GM12878 (cell line): ENCODE measurements at places on chromosomes 16 and 17. TPM values are rescaled to one million over a fixed set of nuclear protein-coding genes. Genes with fewer than 3 reads are reported as not detected.

GRCh38 chr17:74618451-74618850 lies 5.1 kb downstream of the CD300E start:
- DNase-seq: no peak
- H3K4me3 ChIP-seq: no peak overlapping the region
- no peaks in the 10 kb centered on the region for H3K4me1 ChIP-seq
- H3K27ac ChIP-seq: no peak overlapping the region
- H3K36me3 ChIP-seq: no peaks in the 10 kb centered on the region
- H3K27me3 ChIP-seq: 0 out of 2 replicates have a peak, but pooled peaks cover 6% of the 10 kb centered on the region

Gene HIC1
- 55.4 and 61.1 TPM in 2 replicates for total RNA-seq

Gene TMEM220
- not detected in 2 replicates for total RNA-seq

DNA sequence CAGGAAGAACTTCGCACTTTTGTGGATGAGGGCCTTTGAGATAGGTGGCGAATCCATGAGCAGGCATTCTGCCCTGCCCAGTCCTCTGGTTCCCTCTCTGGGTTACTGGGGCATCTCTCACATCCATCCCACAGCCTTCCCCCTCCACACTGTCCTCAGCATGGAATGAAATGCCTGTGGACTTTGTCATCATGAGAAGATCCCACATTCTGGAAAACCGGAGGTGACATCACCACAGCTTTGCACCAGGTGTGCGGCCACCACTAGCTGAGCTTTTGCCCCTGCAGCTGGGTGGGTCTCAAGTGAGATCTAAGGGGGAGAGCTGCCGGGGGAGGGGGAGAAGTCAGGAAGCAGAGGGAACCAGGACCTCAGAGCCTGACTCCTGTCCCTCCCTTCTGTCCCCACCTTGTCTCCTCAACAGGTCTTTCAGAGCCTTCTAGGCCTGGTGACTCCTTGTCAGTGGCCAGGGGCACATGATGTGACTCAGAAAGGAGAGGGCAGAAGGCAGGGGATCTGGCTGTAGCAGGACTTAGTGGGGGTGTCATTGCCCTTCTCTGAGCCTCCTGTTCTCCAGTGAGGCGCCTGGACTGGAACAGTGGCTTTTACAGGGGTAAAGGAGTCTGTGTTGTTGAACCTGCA lies 40.0 kb upstream of the DLX4 start:
- H3K36me3 ChIP-seq: no peaks in the 10 kb centered on the region
- no peaks in the 10 kb centered on the region for H3K4me1 ChIP-seq
- H3K27me3 ChIP-seq: peaks cover 6% of the 10 kb centered on the region
- no peak overlapping the region for H3K4me3 ChIP-seq
- no peak overlapping the region for H3K27ac ChIP-seq

Gene GNG13
- not detected in 2 replicates for total RNA-seq

- no peak overlapping the region for H3K4me3 ChIP-seq
- DNase-seq: no peak
- H3K27ac ChIP-seq: no peak overlapping the region
- H3K27me3 ChIP-seq: no peaks in the 10 kb centered on the region
- H3K36me3 ChIP-seq: no peaks in the 10 kb centered on the region
Measured at GRCh38 chr17:11557727-11558452, 40.4 kb upstream of the DNAH9 start.

DNA sequence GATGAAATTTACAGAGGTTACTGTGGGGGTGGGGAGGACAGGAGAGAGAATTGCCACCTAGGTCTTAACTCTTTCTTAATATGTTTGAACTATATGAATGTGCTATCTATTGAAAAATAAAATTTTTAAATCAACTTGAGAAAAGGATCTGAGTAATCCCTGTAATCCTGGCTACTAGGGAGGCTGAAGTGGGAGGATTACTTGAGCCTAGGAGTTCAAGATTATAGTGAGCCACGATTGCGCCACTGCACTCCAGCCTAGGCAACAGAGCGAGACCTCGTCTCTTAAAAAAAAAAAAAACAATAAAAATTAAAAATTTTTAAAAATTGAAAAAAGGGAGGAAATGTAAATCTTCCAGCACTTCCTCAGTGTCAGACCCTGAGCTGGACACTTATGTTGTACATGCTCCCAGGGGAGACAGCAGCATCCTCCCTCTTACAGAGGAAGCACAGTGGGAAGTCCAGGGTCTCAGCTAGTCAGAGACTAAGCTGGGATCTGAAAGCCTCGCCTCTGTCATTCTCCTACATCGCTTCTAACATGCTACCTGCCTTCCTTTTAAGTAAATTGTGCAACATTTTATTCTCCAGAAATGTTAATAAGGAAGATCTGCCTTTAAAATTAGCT lies 21.9 kb downstream of the PMM2 start:
- H3K27ac ChIP-seq: no peak overlapping the region; the same call in 1 of the 2 replicates
- peaks cover 11% of the 10 kb centered on the region for H3K4me1 ChIP-seq
- no peak overlapping the region for H3K4me3 ChIP-seq
- H3K36me3 ChIP-seq: peaks cover 44% of the 10 kb centered on the region

- no peaks in the 10 kb centered on the region for H3K36me3 ChIP-seq
- H3K4me1 ChIP-seq: no peaks in the 10 kb centered on the region
- no peak overlapping the region for H3K4me3 ChIP-seq
- H3K27me3 ChIP-seq: no peaks in the 10 kb centered on the region
- no peak for DNase-seq
- no peak overlapping the region for H3K27ac ChIP-seq
Measured at GRCh38 chr16:24652209-24652712, 77.2 kb upstream of the TNRC6A start.

DNA sequence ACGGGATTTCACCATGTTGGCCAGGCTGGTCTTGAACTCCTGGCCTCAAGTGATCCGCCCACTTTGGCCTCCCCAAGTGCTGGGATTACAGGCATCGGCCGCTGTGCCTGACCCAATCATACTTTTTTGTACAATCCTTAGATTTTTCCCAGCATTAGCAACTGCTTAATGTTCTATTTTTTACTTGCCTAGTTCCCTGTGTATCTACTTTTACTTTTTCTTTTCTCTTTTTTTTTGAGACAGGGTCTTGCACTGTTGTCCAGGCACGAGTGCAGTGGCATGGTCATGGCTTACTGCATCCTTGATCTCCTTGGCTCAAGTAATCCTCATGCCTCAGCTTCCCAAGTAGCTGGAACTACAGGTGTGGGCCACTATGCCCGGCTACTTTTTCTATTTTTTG lies 9.5 kb downstream of the GRB2 start:
- peaks cover 29% of the 10 kb centered on the region for H3K4me1 ChIP-seq
- no peaks in the 10 kb centered on the region for H3K27me3 ChIP-seq
- peaks cover 3% of the 10 kb centered on the region for H3K36me3 ChIP-seq
- H3K27ac ChIP-seq: peak overlapping the region; percentile 52
- H3K4me3 ChIP-seq: peak overlapping the region; percentile 77
- no peak for DNase-seq

DNA sequence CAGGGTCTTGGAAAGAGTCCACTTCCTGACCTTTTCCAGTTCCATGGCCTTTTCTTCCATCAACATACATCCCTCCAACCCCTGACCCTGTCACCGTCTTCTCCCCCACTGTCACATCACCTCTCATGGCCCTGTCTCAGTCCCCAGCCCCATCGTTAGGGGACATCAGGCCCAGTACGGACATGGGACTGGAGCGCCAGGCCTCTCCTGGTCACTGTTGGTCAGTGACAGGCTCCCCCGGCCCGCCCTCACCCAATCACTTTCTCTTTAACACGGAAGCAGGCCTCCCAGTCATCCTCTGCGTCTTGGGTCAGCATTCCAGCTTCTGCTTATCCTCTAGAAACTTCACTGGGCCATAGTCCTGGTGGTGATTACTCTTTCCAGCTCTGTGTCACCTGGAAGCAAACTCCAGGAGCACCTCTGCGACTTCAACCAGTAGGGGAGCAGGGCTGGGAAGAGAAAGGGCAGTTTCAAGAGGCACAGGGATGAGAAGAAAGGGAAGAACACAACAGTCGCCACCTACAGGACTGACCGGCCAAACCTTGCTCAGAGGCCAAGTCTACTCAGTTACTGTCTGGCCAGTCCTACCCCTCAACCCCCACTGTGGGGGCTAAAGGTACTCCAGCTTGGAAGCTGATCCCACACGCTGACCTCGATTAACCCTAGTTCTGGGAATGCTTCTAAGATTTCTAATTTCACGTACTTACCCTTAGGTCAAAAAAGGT lies 15.9 kb upstream of the ICAM2 start:
- no peak overlapping the region for H3K4me3 ChIP-seq
- H3K27ac ChIP-seq: no peak overlapping the region
- no peaks in the 10 kb centered on the region for H3K27me3 ChIP-seq

DNA sequence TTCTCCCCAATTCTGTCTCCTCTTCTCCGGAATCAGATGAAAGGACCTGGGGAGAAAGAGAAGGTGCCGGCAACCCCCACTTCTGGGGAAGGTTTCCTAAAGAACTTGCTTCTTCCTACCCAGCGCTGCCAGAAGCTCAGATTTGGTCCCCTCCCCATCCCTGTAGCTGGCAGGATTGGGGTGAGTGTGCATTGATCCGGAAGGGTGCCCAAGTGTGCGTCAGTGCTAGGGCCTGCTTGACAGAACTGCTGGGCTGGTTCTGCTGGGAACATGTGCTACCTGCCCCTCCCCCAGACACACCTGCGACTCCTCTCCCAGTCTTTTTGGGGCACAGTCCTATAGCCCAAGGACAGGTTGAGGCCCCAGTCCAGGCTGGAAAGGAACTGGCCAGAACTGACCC lies 3.3 kb downstream of the ARL4D start:
- H3K4me3 ChIP-seq: no peak overlapping the region
- DNase-seq: no peak
- no peaks in the 10 kb centered on the region for H3K36me3 ChIP-seq

Gene KRT25
- total RNA-seq: not detected in 2 replicates

DNA sequence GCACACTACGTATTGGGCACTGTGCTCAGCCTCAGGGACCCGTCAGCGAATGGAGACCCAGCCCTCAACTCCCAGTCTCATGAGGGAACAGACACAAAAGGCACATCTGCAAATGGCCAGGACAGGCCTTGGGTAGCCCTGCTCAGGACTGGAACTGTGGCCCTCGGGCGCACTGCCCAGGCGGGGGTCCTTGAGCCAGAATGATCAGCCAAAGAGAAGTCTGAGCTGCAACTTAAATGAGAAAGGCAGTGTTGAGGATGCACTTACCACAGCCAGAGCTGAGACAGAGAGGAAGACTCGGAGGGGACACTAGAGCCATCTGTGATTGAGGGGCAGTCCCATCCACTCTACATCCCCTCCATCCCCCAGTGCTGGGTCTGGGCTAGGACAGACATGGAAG lies 117.3 kb downstream of the C16orf95 start:
- H3K4me1 ChIP-seq: no peaks in the 10 kb centered on the region
- no peak for DNase-seq
- no peaks in the 10 kb centered on the region for H3K36me3 ChIP-seq
- H3K4me3 ChIP-seq: no peak overlapping the region
- H3K27ac ChIP-seq: no peak overlapping the region

GRCh38 chr16:76376988-76377387 lies 99.8 kb downstream of the CNTNAP4 start:
- H3K4me3 ChIP-seq: no peak overlapping the region
- H3K4me1 ChIP-seq: no peaks in the 10 kb centered on the region
- no peak overlapping the region for H3K27ac ChIP-seq
- H3K27me3 ChIP-seq: no peaks in the 10 kb centered on the region

GRCh38 chr17:17426184-17426583 lies 50.6 kb upstream of the MED9 start:
- no peaks in the 10 kb centered on the region for H3K4me1 ChIP-seq
- no peaks in the 10 kb centered on the region for H3K36me3 ChIP-seq
- H3K27me3 ChIP-seq: no peaks in the 10 kb centered on the region; the same call in 1 of the 2 replicates
- H3K27ac ChIP-seq: no peak overlapping the region
- H3K4me3 ChIP-seq: no peak overlapping the region
- DNase-seq: no peak

DNA sequence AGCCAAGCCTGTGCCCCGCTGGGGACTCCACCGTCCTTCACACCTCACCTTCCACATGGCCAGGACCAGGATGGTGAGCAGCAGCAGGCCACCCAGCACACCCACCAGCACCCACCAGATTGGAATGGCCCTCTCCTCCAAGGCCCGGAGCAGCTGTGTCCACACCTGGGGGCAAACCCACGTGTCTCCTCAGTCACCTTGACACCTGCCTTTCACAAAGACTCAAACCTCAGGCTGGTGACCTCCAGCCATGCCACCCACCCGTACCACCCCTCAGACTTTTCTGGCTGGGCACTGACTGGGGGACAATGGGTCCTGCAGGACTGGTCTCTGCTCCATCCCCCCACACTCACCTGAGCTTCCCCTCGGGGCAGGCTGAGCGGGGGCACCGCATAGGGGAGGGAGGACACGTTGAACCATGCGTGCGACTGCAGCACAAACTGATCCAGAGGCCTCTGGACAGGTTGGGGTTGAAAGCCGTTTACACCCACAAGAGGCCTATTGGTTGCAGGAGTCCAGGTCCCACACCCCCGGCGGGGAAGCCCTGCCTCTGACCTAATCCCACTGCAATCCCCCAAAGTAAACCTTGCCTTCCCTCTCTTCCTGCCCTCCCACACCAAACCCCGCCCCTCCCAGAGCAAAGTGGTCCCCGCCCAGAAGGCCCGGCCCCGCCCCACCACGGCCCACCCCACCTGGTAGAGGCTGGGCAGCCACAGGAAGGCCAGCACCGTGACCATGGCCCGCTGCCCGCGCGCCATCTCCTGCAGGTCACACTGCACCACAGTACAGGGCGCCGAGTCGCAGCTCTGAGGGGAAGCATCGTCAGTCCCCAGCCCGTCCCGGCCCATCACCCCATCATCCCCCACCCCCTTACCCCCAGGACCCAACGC lies 10.9 kb upstream of the FAM171A2 start:
- no peaks in the 10 kb centered on the region for H3K36me3 ChIP-seq
- DNase-seq: no peak
- no peak overlapping the region for H3K4me3 ChIP-seq
- H3K27ac ChIP-seq: no peak overlapping the region
- H3K4me1 ChIP-seq: peaks cover 9% of the 10 kb centered on the region
- no peaks in the 10 kb centered on the region for H3K27me3 ChIP-seq

- H3K27me3 ChIP-seq: peaks cover 2% of the 10 kb centered on the region
- H3K4me3 ChIP-seq: no peak overlapping the region
Measured at GRCh38 chr16:799111-799947, 1.2 kb downstream of the GNG13 start.

DNA sequence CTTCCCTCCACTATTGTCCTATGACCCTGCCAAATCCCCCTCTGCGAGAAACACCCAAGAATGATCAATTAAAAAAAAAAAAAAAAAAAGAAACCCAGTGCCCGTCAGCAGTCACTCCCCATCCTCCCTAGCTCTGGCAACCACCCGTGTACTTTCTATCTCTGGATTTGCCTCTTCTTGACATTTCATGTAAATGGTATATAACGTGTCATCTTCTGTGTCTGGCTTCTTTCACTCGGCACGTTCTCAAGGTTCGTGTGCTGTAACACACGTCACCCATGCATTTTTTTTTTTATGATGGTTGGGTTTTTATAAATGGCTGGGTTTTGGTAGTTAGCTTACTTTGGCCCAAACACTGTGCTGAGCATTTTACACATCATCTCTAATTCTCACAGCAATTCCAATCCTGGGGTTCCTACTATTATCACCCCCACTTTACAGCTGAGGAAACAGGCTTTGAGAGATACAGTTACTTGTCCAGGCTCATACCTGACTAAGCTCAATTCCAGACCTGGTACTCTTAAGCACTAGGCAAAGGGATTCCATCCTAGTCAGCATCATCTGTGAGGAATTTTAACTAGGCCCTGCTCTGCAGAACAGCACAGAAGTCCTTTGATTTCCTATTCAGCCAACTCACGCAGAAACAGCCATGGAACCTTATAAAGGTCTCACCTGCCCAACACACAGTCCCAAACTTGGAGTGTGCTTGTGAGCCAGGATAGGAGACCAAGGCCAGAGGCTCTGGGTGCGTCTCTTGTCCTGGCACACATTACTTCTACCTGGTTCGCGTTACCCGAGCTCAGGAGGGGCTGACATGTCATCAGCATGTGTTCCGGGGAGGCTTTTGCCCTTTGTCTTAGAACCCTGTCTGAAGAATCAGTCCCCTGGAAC lies 11.7 kb downstream of the NDUFAB1 start:
- H3K4me3 ChIP-seq: no peak overlapping the region
- no peaks in the 10 kb centered on the region for H3K27me3 ChIP-seq
- no peak for DNase-seq
- no peaks in the 10 kb centered on the region for H3K4me1 ChIP-seq
- H3K27ac ChIP-seq: no peak overlapping the region

Gene OTOA
- total RNA-seq: 0.51 and 0.82 TPM in 2 replicates

Gene PIPOX
- 1.1 and 1.7 TPM in 2 replicates for total RNA-seq

Gene WSB1
- 91.0 and 108 TPM in 2 replicates for total RNA-seq
